ENCODE measurements at places on chromosomes 11 and 22.

- no peak for DNase-seq
These were observed 3.9 kb upstream of the ABCG4 start for GRCh38 chr11:119144825-119145486.

- DNase-seq = no peak
These were observed 1.7 kb downstream of the SMTN start for GRCh38 chr22:31082606-31083376.

DNA sequence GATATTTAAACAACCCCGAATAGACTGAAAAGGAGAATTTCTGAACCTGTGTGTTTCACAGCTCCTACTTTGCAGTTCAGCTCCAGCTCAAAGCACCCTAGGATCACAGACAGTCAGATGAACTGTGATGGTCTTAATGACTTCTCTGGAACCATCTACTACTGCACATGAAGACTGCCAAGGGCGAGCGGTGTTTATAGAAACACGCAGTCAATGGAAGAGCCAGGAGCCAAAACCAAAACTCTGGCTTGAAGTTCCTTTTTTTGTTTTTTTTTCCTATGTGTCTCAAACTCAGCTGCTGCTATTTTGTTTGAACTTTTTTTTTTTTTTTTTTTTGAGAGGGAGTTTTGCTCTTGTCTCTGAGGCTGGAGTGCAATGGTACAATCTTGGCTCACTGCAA is 382.6 kb upstream of the SYN3 start:
- no peak for DNase-seq

DNA sequence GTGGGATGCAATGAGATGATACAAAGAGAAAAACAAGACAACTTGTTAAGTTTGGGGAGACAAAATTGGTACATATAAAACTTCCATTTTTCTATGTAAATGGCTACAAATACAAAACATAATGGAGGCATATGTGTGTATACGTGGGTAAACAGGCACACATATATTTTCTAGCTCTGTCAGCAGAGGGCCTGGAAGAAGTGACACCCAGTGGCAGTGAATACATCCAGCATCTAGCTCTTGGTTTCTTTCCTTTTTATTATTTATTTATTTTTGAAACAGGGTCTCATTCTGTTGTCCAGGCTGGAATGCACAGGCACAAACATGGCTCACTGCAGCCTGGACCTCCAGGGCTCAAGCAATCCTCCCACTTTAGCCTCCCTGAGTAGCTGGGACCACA is 5.0 kb upstream of the RASL10A start:
- no peak for DNase-seq

DNA sequence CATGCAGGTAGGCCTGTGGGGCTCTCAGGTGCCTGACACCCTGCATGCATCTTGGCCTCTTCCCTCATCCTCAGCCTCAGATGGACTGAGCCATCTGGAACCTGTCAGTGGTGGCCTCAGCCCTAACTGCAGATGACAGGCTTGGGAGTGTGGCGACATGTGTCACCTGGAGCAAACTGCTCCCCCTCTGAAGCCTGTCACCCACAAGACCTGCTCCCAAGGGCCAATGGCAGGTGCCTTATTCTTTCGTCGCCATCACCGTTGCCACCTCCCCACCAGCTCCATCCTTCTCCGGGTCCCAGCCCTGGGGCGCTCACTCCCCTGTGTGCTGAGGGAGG is 3.6 kb upstream of the SEPTIN5 start:
- DNase-seq = no peak

- DNase-seq = no peak
These were observed 62.4 kb upstream of the IGLL5 start for GRCh38 chr22:22825213-22825593.

GRCh38 chr22:37569009-37569920 is 9.0 kb downstream of the CDC42EP1 start:
- no peak for DNase-seq

GRCh38 chr22:33255791-33256190 is 197.6 kb upstream of the SYN3 start:
- DNase-seq = no peak

- no peak for DNase-seq
These were observed 396.2 kb downstream of the BUD13 start for GRCh38 chr11:116376547-116376946.

- no peak for DNase-seq
These were observed 27.3 kb downstream of the NTM start for GRCh38 chr11:131397675-131398074.

- DNase-seq = no peak
These were observed 390.0 kb upstream of the CCDC90B start for GRCh38 chr11:83676056-83676601.

DNA sequence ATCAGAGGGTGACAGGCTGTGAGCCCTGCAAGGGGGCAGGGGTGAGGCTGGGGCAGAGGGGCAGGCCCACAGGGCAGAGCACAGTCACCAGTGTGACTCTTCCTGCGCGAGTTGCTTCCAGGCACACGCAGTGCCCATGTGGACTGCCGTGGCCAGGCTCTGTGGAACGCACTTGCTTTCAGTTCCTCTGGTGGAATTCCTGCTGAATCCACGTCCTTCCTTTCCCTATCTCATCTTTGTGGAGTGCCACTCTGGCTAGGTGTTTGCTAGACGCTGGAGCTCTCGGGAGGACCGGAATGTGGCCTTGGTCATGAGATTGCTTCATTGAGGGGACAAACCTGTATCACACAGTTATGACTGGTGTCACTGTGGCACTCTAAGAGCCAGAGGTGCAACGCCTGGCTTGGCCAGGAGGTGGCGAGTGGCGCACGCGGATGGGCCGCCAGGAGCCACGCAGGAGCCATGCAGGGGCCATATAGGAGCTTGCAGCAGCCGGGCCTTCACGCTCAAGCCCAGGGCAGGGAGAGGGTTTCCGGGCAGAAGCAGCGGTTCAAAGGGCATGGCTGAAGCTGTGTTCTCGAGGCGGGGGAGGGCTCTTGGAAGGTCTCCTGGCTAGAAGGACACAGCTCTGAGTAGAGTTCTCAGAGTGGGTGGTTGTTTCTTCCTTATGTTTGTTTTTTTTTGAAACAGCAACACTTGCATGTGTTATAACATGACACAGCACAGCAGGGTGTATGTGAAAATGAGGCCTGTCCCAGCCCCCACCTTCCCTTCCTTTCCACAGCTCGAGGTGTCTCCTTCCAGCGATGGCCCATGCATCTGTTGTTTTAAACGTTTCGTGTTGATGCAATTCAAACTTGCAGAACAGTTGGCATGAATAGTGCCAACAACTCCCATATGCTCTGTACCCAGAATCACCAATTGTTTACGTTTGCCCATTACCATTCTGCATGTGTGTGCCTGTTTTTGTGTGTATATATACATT is 36.2 kb downstream of the TBC1D22A start:
- DNase-seq = no peak

- DNase-seq = no peak
These were observed 30.2 kb downstream of the MRTFA start for GRCh38 chr22:40606306-40606705.

- DNase-seq = no peak
These were observed 192.2 kb upstream of the SORL1-AS1 start for GRCh38 chr11:121645001-121645400.

Data from epithelial cell of proximal tubule (primary cell).